ENCODE measurements at places on chromosomes 2 and 18.

DNA sequence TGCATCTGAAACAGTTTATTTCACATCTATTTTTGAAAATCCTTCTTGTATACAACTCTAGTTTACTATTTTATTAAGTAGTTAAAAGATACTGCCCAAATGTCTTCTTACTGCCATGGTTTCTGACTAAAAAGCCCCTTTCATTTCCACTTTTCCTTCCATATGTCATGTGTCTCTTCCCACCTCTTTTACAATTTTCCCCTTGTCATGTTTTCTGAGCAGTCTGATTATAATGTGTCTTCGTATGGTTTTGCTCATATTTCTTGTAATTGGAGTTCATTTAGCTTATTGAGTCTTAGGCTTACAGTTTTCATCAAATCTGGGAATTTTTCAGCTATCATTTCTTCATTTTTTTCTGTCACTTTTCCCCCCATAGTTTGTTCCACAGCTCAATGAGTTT lies 813.9 kb upstream of the GYPC start:
- DNase-seq = no peak

GRCh38 chr2:174446531-174446930 lies 40.3 kb downstream of the GPR155 start:
- DNase-seq = no peak

DNA sequence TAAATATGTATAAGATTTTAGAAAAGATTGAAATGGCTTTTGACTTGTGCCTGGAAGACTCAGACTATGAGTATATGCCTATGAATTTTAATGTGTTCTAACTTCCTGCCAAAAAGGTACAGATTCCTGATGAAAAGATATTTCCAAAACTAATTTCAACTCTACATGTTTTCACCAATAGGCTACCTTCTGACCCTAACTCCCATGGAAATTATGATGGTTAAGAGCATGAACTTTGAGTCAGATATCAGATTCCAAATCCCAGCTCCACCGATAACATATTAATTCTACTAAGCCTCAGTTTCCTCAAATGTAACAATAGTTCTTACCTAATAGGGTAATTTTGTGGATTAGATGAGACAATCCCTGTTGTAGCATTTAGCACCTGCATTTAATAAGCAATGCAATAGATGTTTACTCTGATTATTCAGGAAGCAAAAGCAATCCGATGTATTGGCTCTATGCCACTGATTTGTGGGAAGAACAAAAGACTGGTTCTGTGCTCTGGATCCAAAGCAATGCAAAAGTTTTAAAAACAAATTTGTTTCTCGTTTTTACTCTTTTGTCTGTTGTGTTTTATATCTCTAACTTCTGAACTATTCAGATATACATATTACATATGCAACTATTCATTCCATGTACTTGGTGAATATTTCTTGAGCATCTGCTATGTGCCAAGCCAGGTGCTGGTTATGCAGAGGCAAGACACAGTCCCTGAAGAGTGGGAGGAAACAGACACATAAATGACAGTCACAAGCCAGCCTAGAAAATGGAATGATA lies 115.4 kb downstream of the GATA6 start:
- DNase-seq = no peak

- DNase-seq = no peak
Observed at GRCh38 chr2:1757567-1757966, 13.3 kb upstream of the PXDN start.

GRCh38 chr2:109171444-109172334 lies 42.7 kb downstream of the SH3RF3 start:
- DNase-seq = no peak

DNA sequence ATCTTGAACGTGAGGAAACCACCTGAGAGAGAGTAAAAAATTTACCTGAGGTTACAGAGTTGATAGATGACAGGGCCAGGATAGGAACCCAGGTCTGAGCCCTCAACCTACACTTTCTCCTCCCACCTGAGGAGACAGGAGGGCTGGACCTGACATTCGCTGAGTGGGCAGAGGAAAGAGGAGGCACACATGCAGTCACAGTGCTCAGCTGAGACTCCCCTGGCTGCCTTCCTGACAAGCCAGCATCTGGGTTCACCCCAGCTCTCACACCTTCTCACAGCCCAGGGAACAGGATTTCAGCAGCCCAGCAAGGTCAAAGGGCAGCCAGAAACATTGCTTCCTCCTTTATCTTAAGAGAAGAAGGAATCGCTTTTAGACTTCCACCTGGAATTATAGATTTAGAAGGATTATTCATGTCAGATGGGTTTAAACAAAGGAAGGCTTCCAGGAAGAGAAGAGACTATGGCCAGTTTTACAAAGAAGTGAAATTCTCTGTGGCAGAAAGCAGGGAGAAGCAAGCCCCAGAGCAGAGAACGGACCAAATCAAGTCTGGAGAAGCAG lies 18.1 kb upstream of the PKDCC start:
- DNase-seq = no peak

GRCh38 chr2:290090-290722 lies 2.3 kb upstream of the ALKAL2 start:
- DNase-seq = peak; percentile 88

GRCh38 chr2:82853299-82853698 lies 1605.8 kb downstream of the SUCLG1 start:
- DNase-seq = no peak

GRCh38 chr18:59498506-59499086 lies 139.5 kb upstream of the LMAN1 start:
- DNase-seq = no peak

- no peak for DNase-seq
Observed at GRCh38 chr18:37534627-37535026, 31.0 kb downstream of the CELF4 start.

DNA sequence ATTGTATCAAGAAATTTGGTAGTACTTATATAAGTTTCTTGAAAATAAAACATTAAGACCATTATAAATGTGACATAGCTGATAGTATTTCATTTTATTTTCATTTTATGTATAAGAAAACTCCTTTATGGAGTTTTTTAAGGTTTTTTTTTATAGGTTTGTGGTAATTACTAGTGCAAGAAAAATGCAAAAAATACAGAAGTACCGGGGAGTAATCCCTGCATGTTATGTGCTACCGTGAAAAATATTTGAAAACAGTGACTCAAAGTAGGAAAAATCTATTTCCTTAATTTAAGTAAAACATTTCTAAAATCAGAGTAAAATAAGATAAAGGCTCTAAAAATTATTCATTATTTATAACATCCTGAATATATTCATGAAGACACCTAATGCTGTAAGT lies 21.6 kb downstream of the ZSWIM2 start:
- no peak for DNase-seq

GRCh38 chr2:212451786-212452231 lies 86.8 kb downstream of the ERBB4 start:
- DNase-seq = no peak

DNA sequence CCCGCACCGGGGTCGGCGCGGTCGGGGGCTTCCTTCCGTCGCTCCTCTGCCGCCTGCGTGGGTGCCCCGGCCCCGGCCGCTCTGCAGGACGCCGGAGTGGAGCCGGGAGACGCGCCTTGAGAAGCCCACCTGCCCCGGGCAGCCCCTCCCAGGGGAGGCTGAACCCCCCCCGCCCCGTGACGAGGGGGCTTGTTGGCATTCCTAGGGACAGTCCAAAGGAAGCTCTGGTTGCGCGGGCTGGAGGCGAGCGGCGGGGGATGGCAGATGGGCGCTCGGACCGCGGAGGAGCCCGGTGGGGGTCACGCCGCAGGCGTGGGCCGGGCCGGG lies 133.5 kb upstream of the MGAT5 start:
- peak; percentile 13 for DNase-seq

DNA sequence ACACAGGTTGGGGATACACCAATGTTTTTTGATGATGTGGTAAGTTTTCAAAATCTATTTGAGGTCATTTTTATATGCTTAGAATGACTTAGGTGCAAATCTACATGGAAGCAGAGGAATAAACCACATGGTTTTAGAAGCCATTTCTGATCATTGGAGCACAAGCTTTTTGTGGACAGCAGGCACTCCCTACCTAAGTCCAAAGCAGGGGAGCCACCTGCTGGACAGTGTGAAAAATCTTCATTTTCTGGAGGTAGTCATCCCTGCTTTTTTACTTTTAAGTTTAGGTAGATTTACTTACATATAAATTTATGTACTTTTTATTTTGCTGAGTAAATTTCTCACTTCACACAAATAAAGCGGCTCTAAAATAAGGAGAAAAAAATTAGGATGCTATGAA lies 323.2 kb downstream of the PLCL1 start:
- peak; percentile 54 for DNase-seq

DNA sequence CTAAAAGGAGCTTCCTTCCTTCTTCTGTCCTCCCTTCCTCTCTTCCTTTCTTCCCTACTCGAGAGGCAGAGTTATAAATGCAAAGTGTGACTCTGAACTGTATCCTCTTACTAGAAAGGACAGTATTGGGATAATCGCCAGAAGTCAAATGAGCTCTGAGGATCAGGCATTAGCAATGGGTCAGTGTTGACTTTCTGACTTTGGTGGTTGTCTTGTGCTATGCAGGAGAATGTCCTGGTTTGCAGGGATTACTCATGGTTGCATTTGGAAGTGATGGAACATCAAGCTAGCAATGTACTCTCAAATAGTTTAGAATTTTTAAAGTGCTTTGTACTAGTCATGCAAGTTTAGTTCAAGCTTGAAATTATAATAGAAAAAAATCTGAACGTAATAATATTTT lies 115.6 kb downstream of the TXNL1 start:
- DNase-seq = no peak

DNA sequence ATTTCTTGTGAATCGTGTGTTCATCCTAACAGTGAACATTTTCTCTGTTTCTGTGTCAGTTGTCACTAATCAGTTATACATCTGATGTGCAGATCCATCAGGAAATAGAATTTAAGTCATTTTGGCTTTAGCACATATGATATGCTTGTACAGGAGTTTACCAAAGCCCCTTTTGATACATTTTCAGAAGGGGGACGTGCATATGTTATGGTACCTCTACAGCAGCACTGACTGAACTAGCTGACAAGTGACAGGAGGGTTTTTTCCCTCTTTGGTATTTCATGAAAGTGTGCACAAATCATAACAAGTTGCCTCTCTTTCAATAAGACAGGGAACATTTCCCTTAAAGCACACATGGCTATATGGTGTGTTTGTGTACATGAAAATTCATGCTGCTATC lies 536.5 kb downstream of the PLCL1 start:
- DNase-seq = no peak

GRCh38 chr2:30266051-30266621 lies 34.8 kb downstream of the LBH start:
- DNase-seq = peak; percentile 56
